Colonic mucosa (tissue), 4 donors: ENCODE measurements at places on chromosomes 4 and X. TPM values are rescaled to one million over a fixed set of nuclear protein-coding genes. Genes with fewer than 3 reads are reported as not detected.

RHOH gene
- total RNA-seq = 1.6 TPM

PAGE3 gene
- not detected for total RNA-seq

MTNR1A gene
- 1.3 TPM for total RNA-seq

TMPRSS11B gene
- total RNA-seq = not detected

ARHGAP24 gene
- total RNA-seq = 5.2 TPM

F8A2 gene
- 5.9 TPM for total RNA-seq

DNA sequence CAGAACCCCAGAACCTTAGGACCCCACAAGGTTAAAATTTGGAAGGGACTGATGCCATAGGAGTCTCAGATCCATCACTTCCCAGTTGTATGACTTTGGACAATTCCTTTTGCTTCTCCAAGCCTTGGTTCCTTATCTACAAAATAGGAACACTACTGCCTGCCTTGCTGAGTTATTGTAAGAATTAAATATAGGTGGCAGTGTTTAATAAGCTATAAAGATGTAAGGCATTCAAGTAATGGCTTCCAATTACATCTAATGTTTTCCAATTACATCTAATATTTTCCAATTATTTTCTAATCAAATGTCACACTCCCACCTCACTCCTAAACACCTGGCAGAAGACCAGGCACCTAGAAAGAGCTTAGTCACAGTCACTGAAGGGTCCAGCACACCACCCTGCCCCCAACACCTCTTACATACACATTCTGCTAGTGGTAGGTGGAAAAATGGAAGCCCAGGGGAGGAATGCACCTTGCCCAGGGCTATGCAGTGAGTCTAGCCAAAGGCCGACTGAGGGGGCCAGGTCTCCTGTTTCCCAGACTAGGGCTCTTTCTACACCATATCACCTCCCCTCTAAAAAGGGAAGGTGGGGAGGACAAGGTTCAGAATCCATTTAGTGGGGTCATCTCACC, 24.5 kb upstream of the KDM5C start:
- no peak for DNase-seq

- DNase-seq = no peak
These were observed 1.6 kb upstream of the RBM46 start for GRCh38 chr4:154779362-154779947.

- no peak for DNase-seq
These were observed 33.0 kb downstream of the SMARCA1 start for GRCh38 chrX:129490330-129490729.

RADX gene
- 0.50 TPM for total RNA-seq

DNA sequence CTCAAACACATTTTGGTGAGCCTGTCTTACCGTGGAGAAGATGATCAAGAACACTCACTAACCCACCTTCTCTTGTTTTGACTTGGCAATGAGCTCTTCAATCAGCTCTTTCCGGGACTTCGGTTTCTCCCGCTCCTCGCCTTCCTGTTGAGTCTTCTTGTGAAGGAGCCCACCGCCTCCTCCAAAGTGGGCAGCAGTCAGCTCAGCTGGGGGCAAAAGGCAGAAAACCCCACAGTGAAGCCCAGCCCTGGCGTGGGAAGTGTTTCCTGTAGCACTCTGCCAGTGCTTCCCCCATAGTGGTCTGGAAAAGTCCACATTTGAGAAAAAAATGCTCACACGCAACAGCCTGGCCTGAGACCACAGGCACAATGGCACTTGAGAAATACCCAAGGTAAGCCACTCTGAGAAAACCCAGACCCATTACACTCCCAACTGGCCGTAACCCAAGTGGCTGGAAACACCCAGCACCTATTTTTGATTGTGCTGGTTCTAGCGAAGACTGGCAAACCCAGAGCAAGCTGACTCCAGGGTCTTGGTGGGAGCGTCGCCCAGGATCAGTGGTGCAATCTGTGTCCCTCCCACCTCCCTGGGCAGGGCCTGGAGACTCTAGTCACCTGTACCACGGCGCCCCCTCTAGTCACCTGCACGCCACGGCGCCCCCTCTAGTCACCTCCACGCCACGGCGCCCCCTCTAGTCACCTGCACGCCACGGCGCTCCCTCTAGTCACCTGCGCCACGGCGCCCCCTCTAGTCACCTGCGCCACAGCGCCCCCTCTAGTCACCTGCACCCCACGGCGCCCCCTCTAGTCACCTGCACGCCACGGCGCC, 8.6 kb downstream of the NOP14 start:
- peak; percentile 24 for DNase-seq

- no peak for DNase-seq
These were observed 212.8 kb downstream of the GPAT3 start for GRCh38 chr4:83748711-83749110.

C4orf50 gene
- total RNA-seq = not detected

- DNase-seq = no peak
These were observed 93.3 kb downstream of the NEUROG2 start for GRCh38 chr4:112422644-112423043.

- DNase-seq = no peak
These were observed 68.7 kb downstream of the KLHL8 start for GRCh38 chr4:87151730-87152129.

EDNRA gene
- 1.8 TPM for total RNA-seq

GSPT2 gene
- 6.7 TPM for total RNA-seq

BEX5 gene
- 2.4 TPM for total RNA-seq

TMPRSS11F gene
- total RNA-seq = not detected

ESX1 gene
- total RNA-seq = not detected

DNA sequence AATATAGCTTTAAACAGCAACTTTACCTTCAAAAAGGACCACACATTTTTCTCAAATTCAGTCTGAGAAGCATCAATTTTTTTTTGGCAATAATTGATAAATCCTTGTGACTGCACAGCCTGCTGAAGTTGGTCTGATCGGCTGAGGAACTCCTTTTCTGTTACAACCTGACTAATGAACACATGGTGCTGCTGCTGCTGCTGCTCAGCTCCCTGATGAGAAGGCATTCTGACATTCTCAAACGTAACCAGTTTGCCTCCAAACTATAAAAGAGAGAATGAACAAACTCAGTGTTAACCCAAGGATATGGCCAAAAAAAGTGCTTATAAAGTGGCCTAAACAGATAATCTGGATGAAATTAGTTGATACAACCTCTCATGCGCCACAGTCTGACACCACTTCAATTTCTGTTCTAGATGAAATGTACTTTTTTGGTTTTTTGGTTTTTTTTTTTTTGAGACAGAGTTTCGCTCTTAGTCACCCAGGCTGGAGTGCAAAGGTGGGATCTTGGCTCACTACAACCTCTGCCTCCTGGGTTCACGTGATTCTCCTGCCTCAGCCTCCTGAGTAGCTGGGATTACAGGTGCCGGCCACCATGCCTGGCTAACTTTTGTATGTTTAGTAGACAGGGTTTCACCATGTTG, 26.5 kb downstream of the SEC31A start:
- DNase-seq = no peak

DNA sequence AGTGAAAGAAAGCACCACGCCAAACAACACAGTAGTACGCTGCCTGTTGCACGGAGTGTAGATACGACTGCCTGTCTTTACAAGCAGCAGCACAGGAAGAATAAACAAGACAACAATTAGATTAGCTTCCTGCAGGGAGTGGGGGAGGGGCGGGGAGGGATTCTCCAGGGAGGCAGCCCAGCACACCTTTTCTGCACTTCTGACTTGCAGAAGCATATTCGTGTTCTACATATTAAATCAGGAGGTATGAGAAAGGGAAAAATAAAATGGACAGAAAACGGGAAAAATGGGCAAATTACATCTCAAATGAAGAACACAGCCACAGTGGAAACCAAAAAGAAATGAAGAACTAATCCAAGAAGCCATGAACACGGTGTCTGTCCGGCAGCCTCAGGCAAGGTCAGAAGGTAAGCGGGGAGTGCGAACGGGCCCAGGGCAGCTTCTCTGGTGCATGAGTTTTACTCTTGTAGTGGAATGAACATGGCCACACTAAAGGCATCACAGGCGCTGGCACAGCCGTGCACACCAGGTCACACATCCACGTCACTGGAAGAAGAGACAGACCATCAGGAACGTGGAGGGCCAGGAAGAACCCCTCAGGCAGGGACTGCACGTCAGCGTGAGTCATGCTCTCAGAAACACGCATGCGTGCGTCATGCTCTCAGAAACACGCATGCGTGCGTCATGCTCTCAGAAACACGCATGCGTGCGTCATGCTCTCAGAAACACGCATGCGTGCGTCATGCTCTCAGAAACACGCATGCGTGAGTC, 20.1 kb upstream of the ADRA2C start:
- no peak for DNase-seq

GRCh38 chrX:638482-639131, 8.0 kb downstream of the SHOX start:
- no peak for DNase-seq

HSD17B10 gene
- 172 TPM for total RNA-seq

GRCh38 chr4:145625677-145626622, 6.8 kb downstream of the MMAA start:
- no peak for DNase-seq

GRCh38 chrX:34886011-34886410, 56.6 kb upstream of the FAM47B start:
- DNase-seq = peak; percentile 17

DNA sequence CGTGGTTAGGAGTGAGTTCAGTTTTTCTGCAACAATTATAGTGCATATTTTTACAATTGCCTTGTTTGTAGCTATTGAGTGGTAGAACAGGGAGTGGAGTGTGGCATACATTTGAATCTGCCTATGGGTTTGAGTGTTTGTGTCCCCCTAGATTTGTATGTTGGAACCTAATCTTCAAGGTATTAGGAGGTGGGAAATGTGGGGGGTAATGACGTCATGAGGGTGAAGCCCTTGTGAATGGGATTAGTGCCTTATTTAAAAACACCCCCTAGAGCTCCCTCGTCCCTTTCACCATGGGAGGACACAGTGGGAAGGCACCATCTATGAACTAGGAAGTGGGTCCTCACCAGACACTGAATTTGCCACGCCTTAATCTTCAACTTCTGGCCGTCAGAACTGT, 819.6 kb downstream of the NLGN4X start:
- no peak for DNase-seq

DNA sequence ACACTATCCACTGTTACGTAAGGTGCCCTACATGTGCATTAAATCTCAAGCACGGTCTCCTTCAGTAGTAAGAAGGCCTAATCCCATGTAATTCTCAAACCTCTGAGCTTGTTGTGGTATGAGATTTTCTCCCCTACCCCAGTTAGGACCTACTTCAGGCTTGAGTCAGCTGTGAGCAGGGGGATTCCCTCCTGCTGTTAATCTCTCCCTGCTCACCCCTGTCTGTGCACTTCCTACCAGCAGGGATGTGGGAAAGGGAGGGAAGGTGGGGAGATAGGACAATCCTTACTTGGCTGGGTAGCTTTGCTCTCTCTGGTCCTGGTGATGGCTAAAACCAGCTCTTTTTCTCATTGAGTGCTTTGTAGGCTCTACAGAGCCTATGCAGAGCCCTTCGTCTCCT, 60.8 kb downstream of the PALLD start:
- DNase-seq = no peak

- DNase-seq = no peak
These were observed 37.0 kb upstream of the FAT4 start for GRCh38 chr4:125277790-125278189.

PLAC1 gene
- total RNA-seq = not detected

- DNase-seq = no peak
These were observed 345.3 kb upstream of the LCORL start for GRCh38 chr4:18366892-18367291.

DNA sequence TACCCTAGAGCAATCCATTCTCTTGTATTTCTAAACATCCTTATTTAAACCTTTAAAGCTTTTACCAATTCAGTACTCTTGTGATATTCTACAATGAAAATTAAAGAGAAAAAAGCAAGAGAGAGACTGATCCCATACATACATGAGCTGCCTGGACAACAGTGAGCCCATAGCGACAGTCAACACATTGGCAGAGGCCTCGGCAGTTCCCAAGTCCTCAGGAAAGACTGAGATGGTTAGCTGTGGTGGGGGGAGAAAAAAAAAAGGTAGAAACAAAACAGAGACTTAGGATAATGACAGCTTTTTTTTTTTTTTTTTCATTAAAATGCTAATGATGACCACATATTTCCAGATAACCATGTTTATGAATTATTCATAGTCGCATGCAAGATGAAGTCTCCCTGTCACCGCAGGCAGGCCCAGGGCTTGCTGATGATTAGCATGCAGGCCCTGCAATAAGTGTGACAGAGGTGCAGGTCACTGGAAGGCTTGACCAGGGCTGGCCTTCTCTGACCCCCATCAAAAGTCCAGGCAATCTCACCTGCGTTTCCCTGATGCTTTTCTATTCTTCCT, 148.8 kb downstream of the APBB2 start:
- no peak for DNase-seq
